ENCODE measurements at places on chromosomes 5 and 9.
A peak's percentile ranks its signal among the peaks of the same experiment; 100 is the strongest.

GRCh38 chr5:91271999-91272398 is 111.1 kb downstream of the ARRDC3 start:
- H3K4me3 ChIP-seq: no peak overlapping the region
- no peaks in the 10 kb centered on the region for H3K36me3 ChIP-seq
- no peak for DNase-seq
- H3K27ac ChIP-seq: no peak overlapping the region
- no peaks in the 10 kb centered on the region for H3K27me3 ChIP-seq
- no peaks in the 10 kb centered on the region for H3K4me1 ChIP-seq

GRCh38 chr9:82091100-82091499 is 102.5 kb downstream of the SPATA31D1 start:
- no peaks in the 10 kb centered on the region for H3K4me1 ChIP-seq
- H3K36me3 ChIP-seq: no peaks in the 10 kb centered on the region
- H3K4me3 ChIP-seq: no peak overlapping the region
- H3K27ac ChIP-seq: no peak overlapping the region

- no peak overlapping the region for H3K27ac ChIP-seq
- DNase-seq: no peak
- no peaks in the 10 kb centered on the region for H3K36me3 ChIP-seq
- no peak overlapping the region for H3K4me3 ChIP-seq
Observed at GRCh38 chr9:20551835-20552234, 70.5 kb downstream of the MLLT3 start.

GRCh38 chr5:52989025-52989780 is at the start of gene ITGA2:
ITGA2 (plus strand) TSS chr5:52989352; CDS start chr5:52989469, 117 bp downstream.
- H3K4me3 ChIP-seq: peak within 1 kb of the TSS; percentile 64
- no peaks in the 10 kb centered on the region for H3K36me3 ChIP-seq
- no peaks in the 10 kb centered on the region for H3K27me3 ChIP-seq
- DNase-seq: peak; percentile 71
- peak within 1 kb of the TSS; percentile 80 for H3K27ac ChIP-seq

All from suprapubic skin (tissue), 4 donors.